Lower lobe of right lung (tissue), 2 donors: ENCODE measurements at places on chromosomes 1 and 21. TPM values are rescaled to one million over a fixed set of nuclear protein-coding genes. Genes with fewer than 3 reads are reported as not detected.

EPHB2 gene
- 5.0 TPM for total RNA-seq

DNA sequence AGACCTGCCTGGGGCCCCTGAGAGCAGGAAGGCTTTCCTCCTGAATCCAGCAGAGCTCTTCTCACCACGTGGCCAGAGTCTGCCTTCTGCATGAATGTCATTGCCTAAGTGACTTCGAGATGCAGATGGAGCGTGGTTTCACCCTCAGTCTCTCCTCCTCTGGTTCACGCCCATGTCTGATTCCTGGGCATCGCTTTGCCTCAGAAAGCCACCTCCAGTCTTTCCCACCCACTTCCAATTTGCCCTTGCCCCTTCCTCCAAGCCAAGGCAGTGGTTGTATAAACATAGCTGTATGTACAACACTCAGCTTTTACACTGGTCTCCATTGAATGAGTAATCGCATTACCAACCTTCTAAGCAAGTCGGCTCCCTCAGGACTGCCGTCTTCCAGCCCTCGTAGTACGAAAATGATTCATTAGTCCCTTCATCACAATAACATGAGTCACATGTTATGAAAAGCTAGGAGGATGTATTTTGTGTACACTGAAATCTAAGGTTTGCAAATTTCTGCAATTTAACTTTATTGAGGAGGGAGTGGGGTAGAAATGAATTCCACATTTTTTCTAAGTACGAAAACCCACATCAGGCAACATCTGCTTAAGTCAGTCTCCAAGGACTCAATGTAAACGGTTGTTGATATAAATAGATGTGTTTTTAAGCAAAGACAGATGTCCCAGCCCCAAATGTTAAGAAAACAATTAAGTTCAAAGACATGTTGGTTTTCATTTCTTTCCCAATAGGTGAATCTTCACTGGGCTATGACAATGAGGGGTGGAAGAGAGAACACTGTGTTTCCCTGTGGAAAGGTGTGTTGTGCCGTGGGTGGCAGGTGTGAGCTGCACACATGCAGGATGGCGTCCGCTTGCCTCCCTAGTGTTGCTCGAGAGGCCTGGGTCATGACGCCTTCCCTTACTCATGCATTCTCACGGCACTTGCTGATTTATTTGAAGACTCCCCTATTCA, 32.3 kb upstream of the ETS2 start:
- DNase-seq: no peak
- H3K36me3 ChIP-seq: no peaks in the 10 kb centered on the region
- peaks cover 13% of the 10 kb centered on the region for H3K4me1 ChIP-seq
- H3K27me3 ChIP-seq: no peaks in the 10 kb centered on the region
- no peak overlapping the region for H3K4me3 ChIP-seq

DNA sequence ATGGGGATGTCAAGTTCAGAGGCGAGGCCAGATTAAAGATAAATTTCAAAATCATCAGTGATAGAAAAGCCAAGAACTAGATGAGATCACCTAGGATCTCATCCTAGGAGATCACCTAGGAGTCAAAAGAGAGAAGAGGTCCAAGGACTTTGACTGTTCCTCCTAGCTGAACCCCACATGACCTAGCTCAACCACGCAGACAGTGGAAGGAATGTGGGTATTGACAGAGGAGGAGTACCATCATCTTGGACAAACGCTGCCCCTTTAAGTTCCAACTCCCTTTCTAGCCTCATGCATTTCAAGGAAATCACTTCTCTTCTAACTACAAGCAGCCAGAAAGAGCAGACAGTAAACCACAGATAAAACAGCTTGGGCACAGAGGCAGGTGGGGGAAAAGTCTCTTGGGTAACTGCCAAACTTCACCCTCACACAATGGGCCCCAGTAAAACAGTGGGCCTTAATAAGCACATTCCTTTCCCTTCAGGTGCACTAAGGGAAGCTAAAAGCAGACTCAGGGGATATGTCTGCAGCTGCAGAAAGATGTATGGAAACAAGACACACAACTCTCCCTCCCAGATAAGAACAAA, 12.5 kb upstream of the FAM76A start:
- no peak overlapping the region for H3K27ac ChIP-seq
- H3K4me1 ChIP-seq: no peaks in the 10 kb centered on the region
- no peak for DNase-seq
- no peaks in the 10 kb centered on the region for H3K27me3 ChIP-seq
- H3K4me3 ChIP-seq: no peak overlapping the region

DNA sequence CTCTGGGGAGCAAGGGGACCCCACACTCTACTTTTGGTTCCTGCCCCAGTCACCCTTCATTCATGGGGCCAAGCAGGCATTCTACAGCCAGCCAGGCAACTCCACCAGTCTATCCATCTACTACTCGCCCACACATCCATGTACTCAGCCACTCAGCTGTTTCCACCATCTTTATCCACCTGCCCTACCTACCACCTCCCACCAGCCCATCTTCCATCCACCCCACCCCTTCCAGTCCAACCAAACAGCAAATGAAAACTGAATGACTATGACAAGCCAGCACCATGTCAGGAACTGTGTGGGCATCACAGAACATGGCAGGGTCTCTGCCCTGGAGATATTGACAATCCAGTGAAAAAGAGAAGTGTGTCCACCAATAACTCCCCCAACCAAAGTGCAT, 7.9 kb downstream of the LAD1 start:
- no peaks in the 10 kb centered on the region for H3K4me1 ChIP-seq
- DNase-seq: no peak
- H3K4me3 ChIP-seq: no peak overlapping the region
- H3K27ac ChIP-seq: no peak overlapping the region
